ENCODE measurements at places on chromosomes 4 and X.

- DNase-seq: no peak
Measured at GRCh38 chr4:66930206-66930605, 615.1 kb downstream of the CENPC start.

- DNase-seq: no peak
Measured at GRCh38 chrX:154019061-154019621, 561 bp downstream of the IRAK1 start.

DNA sequence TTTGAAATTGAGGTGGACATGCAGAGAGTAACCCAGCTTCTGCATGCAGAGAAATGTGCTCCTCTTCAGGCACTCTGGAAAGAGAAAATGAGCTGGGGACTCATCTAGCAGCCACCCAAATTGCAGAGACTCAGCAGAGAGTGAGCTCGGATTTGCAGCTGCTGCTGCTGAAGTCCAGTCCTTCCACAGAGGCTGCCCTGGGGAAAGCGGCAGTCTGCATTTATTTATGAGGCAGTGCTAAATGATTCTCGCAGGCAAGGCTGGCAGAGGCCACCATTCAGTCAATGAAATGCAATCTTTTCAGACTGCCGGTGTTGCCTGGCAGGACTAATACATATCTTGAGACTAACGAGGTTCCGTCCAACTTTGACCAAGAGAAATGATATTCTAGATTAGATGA lies 404.8 kb downstream of the NLGN4X start:
- DNase-seq: no peak

DNA sequence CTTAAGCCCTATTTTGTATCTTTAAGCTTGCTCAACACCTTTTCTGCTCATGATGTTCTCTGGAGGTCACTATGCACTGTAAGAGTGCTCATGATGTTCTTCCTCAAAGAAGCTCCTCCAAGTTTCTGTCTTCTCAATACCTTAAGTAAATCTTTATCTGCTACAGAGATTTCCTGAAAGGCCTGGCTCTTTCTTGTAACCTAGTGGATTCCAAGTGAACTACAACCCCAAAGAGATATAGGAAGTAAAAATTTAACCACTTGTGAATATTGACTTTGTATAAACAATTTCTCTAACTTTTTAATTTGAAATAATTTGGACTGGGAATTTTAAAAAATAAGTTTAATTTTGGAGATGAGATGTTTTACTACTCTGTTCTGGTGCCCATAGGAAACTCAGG lies 39.3 kb upstream of the XK start:
- DNase-seq: no peak

GRCh38 chr4:64713256-64713840 lies 304.1 kb upstream of the TECRL start:
- no peak for DNase-seq

Measured in activated gamma-delta T cell (primary cell).